ENCODE measurements at places on chromosomes 7 and 10.

DNA sequence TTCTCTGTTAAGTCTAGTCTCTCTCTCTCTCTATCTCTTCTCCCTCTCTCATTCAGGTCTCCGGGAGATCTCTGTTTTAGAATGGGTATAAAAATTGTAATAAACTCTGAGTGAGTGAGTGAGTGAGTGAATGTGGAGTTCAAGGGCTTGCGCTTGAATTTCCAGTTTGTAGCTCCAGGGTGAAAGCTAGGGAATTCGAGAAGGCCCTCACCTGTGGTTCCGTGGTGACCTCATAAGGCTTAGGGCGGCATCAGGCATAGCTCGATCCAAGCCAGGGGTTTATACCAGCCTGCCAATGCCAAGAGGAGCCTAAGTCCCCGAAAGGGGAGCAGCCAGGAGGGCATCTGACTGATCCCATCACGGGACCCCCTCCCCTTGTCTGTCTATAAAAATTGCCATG lies 456 bp downstream of the AKR1B15 start:
- DNase-seq, result no peak

GRCh38 chr10:23999445-23999844 lies 209.5 kb upstream of the KIAA1217 start:
- DNase-seq, result no peak

DNA sequence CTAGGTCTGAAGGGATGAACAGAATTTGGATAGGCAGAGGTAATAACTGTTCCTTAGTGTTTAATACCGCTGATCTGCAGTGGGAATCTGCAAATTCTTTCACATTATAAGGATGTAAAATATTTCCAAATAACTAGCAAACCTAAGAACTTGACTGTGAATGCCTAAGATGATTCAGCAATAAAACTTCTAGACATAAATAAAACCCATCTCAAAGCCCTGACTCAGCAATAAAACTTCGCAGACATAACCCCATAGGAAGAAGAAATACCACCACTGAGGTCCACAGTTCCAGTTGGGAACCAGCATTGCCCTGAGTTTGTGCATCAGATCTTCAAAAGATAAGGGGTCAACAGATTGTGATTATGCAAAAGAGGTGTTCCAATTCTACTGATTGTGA lies 354.2 kb downstream of the GFRA1 start:
- no peak for DNase-seq

- DNase-seq, result peak; percentile 66
Observed at GRCh38 chr10:97016728-97017473, 168.9 kb downstream of the SLIT1 start.

DNA sequence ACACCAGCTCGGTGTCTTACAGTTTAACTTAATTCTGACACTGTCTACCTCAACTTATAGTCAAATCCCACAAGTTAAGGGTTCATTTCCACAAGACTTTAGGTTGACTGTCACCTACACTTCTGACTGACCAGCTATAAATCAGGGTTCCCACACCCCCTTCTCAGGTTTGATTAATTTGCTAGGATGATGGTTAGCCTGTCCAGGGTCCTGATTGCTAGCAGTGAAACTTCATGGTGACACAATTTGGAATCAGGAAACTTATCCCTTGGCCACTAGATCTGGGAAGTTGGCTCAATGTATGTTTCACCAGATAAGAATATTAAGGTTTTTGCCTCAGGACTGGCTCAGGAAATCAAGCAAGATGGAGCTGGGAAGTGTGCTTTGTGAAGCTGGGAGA lies 2.8 kb upstream of the RSU1 start:
- no peak for DNase-seq

DNA sequence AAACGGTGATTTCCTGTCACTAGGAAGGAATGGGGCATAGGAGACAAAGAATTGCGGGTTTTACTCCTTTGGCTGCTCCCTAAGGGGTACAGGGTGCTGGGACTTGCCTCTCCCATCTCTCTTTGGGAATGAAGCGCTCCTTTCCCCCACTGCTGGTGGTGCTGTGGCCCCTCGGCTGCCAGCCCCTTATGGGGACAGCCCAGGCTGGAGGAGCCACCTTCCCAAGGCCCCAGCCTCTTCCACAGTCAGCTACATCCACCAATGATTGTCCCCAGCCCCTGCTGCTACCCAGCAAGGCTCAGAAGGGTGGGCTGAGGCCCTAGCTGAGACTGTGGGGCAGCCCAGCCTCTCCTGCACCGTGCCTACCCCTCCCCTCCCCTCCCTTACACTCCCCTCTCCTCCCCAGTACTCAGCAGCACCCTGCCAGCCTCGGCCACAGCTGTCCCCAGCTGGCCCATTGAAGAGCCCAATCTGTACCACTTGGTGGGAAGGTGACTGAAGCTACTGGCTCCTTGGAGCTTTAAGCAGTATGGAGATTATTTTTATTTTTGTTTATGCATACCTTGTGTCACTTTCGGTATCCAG lies 19.0 kb downstream of the PRKAG2 start:
- DNase-seq, result no peak

- DNase-seq, result peak; percentile 75
Observed at GRCh38 chr7:98930921-98931320, 52.6 kb downstream of the TRRAP start.

- no peak for DNase-seq
Observed at GRCh38 chr7:118735441-118735840, 510.9 kb downstream of the ANKRD7 start.

GRCh38 chr7:107792364-107792763 lies 10.7 kb downstream of the SLC26A3 start:
- DNase-seq, result no peak

DNA sequence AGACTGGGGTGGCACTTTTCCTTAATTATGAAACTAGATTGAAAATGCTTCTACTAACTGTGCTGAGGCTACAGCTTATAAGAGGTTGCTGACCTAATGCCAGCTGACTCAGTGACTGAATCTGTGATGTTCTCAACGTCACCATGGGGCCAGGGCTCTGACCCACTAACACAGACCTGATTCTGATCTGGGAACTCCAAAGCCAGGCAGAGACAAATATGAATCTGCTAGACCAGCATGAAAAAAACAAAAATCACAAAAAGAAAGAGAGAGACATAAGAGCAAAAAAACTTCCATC lies 16.1 kb downstream of the USP6NL start:
- no peak for DNase-seq

- DNase-seq, result peak; percentile 81
Observed at GRCh38 chr7:50304911-50305582, 531 bp downstream of the IKZF1 start.

DNA sequence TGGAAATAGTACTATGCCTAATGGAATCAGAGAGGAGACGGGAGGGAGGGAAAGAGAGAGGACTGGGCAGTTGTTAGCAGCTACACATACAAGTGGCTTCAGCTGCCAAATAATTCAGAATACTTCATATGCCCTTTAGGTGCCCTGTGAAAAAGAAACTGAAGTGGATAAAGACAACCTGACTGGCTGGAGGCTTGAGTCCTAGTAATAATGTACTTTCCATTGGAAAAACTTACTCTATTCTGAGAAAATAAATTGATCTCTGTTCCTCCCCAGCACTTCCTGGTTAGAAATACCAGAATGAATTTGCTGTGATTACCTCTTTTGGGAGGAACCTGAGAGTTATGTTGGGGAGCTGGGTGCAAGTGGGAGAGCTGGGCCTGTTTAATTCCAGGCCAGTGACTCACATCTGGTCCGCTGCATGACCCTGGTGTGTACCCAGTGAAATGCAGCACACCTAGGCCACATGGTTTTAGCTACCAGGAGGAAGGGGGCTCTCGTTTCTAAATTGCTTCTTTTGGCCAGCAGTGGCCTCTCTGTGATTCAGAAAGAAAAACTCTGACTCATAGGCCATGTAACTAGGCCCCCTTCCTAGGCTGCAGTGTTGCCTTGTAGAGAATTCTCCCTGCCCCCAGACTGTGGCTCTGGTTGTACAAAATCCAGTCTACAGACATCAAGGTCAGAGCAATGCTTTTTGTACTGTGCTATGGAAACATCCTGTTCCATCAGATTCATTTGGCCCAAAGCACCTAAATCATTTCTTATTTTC lies 6.5 kb downstream of the AGFG2 start:
- peak; percentile 92 for DNase-seq

- DNase-seq, result peak; percentile 56
Observed at GRCh38 chr7:140656548-140657515, 15.9 kb upstream of the ADCK2 start.

GRCh38 chr7:46218461-46219200 lies 297.6 kb upstream of the IGFBP3 start:
- no peak for DNase-seq

DNA sequence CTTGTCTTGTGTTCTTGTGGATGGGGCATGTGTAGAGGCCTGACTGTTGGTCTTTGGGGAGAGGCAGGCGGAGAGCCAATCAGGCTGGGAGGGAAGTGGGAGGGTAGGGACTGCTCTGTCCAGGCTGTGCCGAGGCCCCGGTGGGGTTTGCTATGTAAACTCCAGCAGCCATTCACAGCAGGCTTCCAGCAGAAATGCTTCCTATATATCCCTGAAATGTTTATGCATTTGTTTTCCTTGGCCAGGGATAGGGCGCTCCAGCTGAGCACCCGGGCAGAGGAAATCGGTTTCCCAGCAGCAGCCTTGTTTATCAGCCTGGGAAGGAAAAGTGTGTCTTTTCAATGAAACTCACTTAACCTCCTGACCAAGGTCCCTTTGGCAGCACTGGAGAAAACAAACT lies 18.3 kb upstream of the AQP1 start:
- no peak for DNase-seq

- DNase-seq, result no peak
Observed at GRCh38 chr10:36779238-36779846, 346.1 kb upstream of the ANKRD30A start.

- no peak for DNase-seq
Observed at GRCh38 chr7:28130277-28130676, 50.3 kb downstream of the JAZF1 start.

GRCh38 chr7:29063872-29064271 lies 82.5 kb downstream of the CPVL start:
- no peak for DNase-seq

Data from activated CD4-positive, alpha-beta T cell treated with anti-CD3 and anti-CD28 coated beads, Interleukin-2, amount 50 U/mL, for 16 hours (primary cell).